ENCODE measurements at places on chromosomes 3 and 15.

DNA sequence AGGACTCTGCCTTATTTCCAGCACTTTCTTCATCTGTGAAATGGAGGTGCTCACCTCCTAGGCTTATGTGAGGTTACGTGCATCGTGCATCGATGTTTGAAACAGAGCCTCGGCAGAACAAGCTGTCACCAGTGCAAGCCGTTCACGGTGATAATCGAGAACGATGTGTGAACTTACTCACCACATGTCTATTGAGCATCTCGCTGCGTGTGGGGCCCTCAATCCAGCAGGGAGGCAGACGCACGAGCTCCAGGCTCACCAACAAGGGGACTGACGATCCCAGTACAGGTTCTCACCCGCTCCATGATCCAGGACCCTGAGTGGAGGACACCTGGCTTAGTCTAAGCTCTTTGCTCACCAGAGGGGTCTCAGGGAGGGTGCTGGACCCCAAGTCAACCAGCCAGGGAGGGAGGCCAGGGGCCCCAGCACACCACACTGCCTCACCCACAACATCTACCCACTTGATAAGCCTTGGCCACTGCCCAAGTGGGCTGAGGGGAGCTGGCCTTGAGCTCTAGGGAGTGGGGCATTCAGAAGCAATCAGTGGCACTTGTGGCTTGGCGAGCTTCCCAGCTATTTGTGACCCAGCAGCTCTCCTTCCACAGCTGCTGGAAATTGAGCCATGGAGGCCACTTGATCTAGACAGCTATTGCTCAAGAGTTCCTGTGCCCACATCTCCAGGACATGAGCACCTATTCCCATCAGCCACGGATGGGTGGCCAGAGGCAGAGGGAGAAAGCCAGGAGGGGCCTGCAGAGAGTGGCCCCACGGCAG is 34.4 kb upstream of the SLC6A1 start:
- DNase-seq = no peak

DNA sequence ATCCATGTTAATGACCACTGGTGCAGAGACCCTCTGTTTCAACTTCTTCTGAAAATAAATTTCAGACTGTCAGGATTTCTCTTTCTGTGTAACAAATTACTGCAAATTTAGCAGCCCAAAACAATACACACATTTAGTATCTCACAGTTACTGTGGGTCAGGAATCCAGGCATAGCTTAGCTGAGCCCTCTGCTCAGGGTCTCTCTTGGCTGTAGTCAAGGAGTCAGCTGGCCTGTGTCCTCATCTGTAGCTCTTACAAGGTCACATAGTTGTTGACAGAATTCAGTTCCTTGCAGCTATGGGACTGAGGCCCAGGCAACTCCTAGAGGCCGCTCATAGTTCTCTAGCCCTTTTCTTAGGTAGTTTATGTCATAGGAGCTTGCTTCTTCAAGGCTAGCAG is 51.9 kb downstream of the NKIRAS1 start:
- DNase-seq = no peak

- no peak for DNase-seq
Observed at GRCh38 chr3:159733194-159733860, 255.3 kb upstream of the IL12A start.

- DNase-seq = no peak
Observed at GRCh38 chr3:196621611-196622010, 17.9 kb upstream of the NRROS start.

GRCh38 chr3:23723930-23724329 is 81.8 kb upstream of the UBE2E1 start:
- DNase-seq = peak; percentile 5

DNA sequence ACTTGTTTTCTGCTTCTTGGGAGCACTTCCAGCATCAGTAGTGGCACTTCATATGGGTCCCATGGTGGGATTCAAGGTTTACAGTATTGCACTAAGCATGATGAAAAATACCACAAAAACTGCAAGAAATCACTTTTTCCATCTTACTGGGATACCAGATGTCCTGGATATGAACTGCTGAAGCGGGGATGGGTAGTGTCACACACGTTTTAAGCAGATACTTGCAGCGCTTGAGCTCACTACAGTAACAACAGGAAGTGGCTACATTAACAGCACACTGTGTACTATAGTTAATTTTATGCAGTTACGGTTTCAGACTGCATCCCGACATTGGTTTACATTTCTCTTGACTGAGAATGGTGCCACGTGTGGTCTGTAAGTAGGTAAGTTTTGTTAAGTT is 3.5 kb upstream of the ISG20 start:
- peak; percentile 70 for DNase-seq

GRCh38 chr15:45719490-45719889 is 84.7 kb downstream of the SQOR start:
- no peak for DNase-seq

DNA sequence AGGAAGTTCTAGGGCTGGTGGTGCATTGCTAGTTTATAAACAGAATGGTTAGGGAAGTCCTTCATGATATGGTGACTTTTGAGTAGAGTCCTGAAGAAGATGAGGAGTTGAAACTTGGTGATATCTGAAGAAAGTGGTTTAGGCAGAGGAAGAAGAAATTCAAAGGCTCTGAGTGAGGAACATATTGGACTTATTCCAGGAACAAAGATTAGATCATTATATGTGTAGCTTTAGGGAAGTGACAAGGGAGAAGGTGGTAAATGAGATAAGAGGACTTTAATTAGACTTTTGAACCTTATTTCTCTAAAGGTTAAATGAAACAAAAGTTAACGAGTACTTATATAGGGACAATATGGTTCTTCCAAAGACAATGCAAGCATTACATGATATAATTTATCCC is 286.7 kb downstream of the DOCK3 start:
- DNase-seq = no peak

GRCh38 chr15:80825361-80826030 is 46.3 kb downstream of the CEMIP start:
- no peak for DNase-seq

- no peak for DNase-seq
Observed at GRCh38 chr15:48798319-48798718, 12.6 kb downstream of the CEP152 start.

DNA sequence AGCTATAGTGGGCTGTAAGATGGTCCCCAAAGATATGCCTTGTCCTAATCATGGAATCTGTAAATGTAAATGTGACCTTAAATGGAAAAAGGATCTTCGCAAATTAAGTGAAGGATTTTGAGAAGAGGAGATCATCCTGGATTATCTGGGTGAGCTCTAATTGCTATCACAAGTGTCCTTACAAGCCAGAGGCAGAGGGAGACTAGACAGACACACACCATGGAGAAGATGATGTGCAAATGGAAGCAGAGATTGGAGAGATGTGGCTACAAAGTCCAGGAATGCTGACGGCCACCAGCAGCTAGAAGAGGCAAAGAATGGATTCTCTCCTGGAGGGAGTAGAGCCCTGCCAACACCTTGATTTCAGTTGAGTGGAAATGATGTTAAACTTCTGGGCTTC is 102.3 kb upstream of the PROK2 start:
- no peak for DNase-seq

- no peak for DNase-seq
Observed at GRCh38 chr3:74423867-74424266, 190.6 kb downstream of the CNTN3 start.

DNA sequence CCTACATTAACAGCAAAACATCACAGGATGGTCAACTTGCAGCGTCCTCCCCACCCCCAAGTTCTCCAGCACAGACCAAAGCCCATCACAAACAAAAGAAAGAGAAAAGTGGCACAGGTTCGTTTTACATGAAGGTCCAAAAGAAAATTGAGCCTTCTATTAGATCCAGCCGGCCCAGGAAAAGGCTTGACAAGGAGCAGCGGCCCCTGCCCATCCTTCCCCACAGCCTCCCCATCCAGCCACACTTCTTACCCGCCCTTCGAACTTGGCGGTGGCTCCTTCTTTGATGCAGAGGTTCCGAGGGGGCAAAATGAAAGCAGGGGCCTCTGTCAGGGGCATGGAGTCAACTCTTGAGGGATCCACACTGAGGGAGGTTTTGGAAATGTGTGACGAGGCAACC is 90.7 kb downstream of the MYLK start:
- no peak for DNase-seq

DNA sequence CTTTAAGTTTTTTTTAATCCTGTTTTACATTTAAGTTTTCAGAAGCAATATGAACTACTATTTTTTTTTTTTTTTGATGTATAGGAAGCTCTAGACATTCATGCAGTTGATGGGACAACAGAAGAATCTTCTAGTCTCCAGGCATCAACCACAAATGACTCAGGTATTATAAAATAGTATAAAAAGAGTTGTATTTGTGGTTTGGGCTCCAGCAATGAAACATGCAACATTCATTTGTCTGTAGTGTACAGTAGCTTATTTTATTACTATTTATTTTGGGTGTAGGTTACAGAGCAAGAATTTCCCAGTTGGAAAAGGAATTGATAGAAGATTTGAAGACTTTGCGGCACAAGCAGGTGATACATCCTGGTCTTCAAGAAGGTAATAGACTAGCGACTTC is 38.6 kb downstream of the MGA start:
- no peak for DNase-seq

DNA sequence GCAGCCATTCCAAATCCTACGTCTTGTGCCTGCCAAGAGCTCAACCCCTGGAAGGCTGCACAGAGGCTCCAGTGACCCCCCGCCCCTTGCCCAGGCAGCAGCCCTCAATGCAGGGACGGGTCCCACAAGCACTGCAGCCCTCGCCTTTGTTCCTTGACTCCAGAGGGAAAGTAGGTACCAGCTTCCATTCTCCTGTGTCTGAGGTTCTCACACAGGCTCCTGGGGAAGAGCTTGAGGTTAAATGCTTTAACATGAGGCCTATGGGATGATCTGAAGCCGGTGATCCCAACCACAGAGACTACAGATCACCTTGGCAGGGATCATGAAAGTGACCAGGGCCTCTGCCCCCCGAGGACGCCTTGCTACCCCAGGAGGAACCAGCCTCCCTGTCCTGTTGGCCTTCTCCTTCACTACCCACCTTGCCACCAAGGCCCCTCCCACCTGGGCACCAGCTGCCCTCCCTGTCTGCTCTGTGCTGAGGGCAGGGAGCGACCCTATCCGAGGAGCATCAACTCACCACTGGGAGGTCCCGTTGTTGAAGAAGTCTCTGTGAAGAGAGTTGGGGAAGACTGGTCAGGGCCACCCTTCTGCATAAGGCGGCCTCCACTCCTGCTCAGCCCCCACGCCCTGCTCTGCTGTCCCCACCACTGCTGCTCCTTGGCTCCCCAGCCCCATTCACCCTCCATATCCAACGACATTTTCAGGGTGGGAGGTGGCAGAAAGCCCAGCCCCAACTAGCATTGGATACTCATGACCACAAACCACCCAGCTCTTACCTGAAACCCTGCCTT is 95.3 kb downstream of the SEC22A start:
- DNase-seq = no peak

DNA sequence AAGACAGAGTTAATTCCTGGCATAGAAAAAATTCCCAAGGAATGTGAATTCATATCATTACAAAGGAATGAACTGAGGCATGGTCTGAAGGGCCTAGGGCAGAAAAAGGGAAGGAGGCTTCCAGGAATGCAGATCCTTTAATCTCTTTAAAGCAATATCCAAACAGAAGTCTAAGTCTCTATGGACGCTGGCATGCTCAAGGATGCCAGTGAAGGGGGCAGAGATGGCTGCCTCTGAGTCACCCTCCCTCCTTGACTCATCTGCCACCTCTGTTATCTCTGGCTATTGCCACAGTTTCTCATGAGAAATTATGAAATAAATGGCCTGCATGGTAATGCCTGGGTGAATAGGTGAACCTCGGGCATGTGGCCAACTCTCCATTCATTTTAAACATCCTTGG is 96.3 kb upstream of the BCL6 start:
- DNase-seq = no peak

DNA sequence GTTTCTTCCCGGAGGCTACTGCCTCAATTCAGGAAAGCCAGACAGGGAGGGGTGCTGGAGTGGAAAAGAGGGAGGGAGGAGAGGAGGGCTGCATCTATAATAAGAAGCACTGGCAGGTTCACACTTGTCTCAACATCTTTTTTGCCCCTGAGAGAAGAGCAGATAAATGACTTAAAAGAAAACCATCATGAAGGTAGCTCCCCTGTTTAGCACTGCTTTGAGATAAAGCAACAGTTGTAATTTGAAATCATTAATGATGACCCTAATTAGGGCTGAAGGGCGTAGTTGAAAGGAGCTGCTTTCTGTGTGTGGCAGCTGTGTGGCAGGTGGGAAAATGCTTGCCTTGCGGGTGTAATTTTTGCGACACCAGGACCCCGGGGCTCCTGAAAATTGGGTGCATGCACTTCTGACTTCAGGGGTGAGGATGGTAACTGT is 222.8 kb upstream of the IL12A start:
- DNase-seq = no peak

DNA sequence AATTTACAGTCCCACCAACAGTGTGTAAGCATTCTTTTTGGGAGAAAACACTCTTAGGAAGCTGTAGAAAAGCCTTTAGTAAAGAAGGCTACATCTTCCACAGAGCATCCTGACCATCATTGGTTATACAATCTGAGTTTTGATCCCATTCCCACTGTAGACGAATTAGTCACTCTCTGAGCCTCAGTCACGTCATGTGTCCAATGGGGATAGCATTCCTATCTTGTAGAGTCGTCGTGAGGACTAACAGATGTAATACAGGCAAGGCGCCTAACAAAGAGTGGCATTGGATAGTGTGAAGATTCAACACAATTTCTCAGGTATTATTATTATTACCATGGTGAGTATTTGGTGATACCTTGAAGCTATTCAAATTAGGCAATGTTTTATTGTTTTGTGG is 44.0 kb upstream of the ALDH1A3 start:
- no peak for DNase-seq

DNA sequence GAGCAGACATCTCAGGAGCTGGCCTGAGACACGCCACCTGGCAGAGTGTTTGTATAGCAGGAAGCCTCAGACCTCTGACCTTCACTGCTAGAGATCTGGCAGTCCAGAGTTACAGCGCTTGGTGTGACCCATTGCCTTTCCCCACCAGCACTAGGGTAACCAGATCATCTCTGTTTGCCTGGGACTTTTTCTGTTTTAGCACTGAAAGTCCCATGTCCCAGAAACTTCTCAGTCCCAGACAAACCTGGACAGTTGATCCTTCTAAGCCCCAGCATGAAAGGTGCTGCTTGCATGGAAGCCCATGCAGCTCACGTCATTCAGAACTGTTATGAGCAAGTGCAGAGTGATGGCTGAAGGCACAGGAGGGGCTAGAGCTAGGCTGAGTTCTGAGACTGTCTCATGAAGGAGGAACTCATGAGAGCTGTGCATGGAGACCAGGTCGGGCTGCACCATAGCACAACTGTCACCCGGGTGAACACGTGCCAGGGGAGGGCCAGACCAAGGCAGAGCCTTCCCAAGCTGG is 18.2 kb upstream of the AHSG start:
- no peak for DNase-seq

All from naive B cell (primary cell).